ENCODE measurements at places on chromosomes 2 and 18.

DNA sequence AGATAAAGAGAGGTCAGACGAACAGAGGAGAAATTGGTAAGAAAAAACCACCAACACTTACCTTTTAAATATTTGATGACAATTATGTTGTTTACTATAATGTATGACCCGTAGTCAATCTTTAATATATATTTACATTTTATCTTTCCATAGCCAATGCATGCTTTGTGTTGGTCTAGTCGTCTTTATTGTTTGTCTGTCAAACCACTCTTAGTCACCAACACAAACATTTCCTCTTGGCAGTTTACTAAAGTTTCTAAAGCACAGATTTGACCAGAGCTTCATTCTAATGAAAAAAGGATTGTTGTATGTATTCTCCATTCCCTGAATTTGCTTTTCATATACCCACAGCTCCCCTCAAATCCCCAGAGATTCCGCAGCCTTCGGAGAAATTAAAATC lies 784.7 kb upstream of the PIK3C3 start:
- DNase-seq = no peak

- no peak for DNase-seq
These were observed 530.2 kb downstream of the DCC start for GRCh38 chr18:52869942-52870907.

GRCh38 chr2:9037166-9037565 lies 33.7 kb upstream of the MBOAT2 start:
- no peak for DNase-seq

DNA sequence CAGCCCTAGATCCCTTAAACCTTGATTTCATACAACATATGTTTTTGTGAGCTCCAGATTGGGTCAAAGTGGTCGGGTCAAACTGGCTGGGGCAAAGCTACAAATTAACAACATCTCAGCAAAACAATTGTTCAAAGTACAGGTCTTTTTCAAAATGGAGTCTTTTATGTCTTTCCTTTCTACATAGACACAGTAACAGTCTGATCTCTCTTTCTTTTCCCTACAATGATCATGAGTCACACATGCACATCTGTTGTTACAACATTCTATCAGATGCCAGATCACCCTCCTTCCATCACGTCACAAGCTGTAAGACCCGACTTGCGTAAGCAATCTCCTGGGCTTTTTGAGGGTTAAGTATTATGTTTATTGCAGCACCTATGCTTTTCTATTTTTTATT lies 55.1 kb downstream of the RHOB start:
- DNase-seq = no peak

GRCh38 chr18:12038082-12038638 lies 55.5 kb upstream of the ANKRD62 start:
- no peak for DNase-seq

GRCh38 chr18:63905361-63905760 lies 2.4 kb upstream of the SERPINB10 start:
- DNase-seq = no peak

DNA sequence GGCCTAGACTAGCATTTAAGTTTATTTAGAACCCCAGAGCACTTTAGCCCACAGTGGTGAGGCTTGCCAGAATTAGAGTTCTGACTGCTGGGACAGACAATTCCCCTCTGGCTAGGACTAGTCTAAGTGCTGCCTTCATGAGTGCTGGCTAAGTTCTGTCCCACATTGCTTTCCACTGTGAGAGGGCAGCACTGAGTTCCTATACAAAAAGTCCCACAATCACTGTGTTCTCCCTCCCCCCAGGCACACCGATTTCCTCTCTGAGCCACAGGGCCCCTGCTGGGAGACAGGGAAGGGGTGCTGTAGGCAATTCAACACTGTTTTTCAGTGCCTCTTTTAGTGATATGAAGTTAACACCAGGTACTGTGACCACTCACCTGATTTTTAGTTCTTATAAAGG lies 310.9 kb downstream of the DLGAP1 start:
- no peak for DNase-seq

GRCh38 chr2:205405194-205405593 lies 277.1 kb upstream of the NRP2 start:
- no peak for DNase-seq

- DNase-seq = no peak
These were observed 172.9 kb upstream of the MYT1L start for GRCh38 chr2:2503864-2504418.

GRCh38 chr18:24227977-24228666 lies 89.3 kb downstream of the CABYR start:
- DNase-seq = no peak

DNA sequence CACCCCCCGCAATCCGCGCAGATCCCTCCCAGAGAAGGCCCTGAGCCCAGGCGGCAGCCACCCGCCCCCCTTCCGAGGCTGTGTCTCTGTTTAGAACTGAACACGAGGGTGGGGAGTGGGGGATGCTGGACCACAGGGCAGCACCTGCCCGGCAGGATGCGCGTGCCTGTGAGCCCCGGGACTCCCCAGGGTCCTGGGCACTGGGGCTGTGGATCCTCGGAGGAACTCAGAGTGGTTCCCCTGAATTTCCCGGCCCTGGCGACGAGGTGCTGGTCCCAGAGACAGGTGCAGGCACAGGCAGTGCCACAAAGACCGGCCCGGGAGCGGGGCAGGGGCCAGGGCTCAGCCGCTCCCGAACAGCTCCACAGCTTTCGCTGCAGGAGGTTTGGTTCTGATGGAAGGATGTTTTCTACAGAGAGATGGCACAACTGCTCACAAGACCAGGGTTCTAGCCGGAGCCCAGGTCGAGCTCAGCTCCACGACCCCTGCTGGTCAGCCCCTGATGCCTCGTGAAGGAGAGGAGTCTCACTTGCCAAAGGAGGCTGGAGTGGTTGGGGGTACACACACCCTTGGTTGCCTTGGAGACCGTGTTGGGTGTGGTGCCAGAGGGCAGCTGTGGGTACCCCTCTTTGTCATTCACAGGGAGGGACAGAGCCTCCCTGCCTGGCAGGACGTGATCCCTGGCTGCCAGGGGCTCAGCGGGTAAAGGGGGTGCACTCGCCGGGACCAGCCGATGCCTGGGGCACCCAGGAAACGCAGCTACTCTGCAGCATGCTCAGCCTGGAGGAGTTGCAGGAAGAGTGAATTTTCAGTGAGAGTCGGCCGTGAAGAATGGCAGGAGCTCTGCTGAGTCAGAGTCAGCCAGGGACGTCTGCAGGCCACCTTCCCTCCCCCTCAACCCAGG lies 4.4 kb upstream of the NEU4 start:
- DNase-seq = no peak

DNA sequence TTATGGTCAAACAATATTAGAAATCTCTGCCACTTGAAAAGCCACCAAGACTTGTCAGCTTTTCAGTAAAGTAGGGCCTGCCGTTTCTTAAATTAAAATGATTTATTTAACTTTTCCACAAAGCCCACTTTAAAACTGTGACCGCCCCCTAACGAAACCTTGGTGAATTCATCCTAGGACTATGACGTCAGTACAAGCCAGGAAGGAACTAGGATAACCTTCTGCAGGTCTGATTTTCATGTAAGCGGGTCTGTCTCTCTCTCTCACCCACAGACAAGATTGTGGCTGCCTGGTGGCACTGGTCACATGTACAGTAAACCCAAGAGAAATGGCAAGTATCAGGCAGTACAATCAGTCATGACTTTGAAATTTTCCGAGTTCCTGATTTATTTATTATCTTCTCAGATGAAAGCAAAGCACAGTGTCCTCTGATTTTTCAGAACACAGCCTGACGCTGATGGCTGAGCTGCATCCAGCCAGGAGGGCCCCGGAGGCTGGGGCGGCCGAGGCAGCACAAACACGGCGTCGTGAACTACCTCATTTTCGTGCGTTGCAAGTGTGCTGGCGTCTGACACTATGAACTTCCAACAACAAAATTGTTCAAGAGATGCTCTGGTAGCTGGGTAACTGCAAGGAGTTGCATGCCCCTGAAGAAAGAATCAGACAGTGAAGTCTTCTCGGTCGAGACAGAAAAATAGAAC lies 18.9 kb downstream of the SALL3 start:
- no peak for DNase-seq

GRCh38 chr2:195049372-195050031 lies 607.5 kb upstream of the SLC39A10 start:
- no peak for DNase-seq

GRCh38 chr2:240819126-240819857 lies 727 bp downstream of the KIF1A start:
- DNase-seq = no peak

DNA sequence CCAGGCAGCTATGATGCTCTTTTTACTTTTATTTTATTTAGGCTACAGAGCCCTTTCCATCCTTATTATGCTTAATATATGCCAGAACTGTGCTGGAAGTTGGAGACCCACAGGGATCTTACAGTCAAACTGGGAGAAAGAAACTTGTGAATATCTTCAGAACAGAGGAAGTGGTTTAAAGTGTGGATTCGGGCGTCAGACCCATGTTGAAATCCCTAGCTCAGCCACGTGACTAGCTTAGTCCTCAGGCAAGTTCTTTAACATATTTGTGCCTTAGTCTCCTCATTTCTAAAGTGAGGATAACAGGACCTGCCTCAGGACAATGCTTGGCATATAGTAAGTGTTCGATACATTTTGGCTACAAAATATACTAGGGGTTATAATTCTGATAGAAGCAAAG lies 59.1 kb downstream of the MAP3K20 start:
- DNase-seq = no peak

- DNase-seq = no peak
These were observed 47.9 kb downstream of the BOLA3 start for GRCh38 chr2:74099835-74100234.

DNA sequence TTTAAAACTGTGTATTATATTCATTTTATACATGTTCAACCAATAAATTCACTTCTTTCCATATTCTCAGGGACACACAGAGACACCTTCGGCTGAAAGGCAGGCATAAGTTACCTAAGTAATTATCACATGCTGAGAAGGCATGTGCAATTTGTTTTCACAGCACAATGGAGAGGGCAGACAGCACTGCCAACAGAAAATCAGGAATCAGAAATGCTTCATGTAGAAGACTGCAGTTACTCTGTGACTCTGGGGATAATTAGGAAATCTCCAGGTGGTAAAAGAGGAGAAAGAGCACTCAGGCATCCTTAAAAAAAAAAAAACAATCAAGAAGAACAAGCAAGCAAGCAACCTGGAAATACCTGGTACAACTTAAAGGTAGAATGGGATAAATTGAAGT lies 49.3 kb downstream of the DSEL start:
- DNase-seq = no peak

DNA sequence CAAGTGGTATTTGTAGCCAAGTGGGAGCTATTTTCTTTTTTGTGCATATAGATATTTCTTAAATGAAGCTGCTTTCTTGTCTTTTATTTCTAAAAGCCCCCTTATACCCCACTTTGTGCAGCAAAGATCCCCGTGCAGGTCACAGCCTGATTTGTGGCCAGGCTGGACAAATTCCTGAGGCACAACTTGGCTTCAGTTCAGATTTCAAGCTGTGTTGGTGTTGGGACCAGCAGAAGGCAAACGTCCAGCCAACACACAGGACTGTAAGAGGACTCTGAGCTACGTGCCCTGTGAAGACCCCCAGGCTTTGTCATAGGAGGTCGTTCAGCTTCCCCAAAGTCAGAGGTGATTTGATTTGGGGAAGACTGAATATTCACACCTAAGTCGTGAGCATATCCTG lies 21.9 kb downstream of the FOSL2 start:
- DNase-seq = no peak

DNA sequence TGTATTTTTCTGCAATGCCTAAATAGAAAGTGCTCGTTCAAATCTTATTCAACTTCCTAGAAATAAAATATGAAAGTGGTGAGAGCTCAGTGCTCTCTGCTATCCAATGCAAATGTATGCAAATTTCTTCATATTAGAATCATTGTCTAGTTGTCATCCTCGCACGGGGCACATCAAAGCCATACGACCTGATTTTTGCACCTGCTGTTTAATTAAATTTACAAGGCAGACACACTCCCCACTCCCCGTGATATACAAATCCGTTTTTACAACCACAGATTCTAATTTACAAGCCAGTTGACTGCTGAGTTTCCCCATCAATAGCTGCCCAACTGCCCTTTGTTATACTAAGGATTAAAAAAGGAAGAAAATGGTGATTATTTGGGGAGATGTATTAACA lies 284.6 kb downstream of the RNF144A start:
- no peak for DNase-seq
